Activated CD4-positive, alpha-beta T cell treated with anti-CD3 and anti-CD28 coated beads for 24 hours (primary cell): ENCODE measurements at places on chromosomes 1 and 21.

DNA sequence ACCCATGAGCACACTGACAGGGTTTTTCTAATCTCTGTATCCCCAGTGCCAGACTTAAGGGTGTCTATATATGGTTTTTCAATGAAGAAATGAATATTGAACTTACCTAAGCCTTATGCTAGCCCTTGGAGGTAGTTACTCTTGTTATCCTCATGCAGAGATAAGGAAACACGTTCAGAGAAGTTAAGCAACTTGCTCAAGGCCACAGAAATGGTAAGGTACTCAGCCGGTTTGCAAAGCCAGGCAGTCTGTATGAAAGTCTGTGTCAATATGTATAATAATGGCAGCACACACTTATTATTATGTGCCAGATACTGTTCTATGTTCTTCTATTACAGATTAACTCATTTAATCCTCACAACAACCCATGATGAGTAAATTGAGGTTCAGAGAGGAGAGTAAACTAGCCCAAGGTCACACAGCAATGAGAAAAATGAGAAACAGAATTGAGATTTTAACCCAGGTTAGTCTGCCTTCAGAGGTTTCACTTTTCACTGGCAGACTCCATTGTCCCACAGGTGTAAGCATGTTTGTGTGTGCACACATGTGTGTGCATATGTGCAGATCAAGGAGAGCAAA, 54.6 kb upstream of the CSF3R start:
- DNase-seq = no peak

GRCh38 chr21:26945916-26946675, 20.8 kb downstream of the ADAMTS5 start:
- DNase-seq = no peak

GRCh38 chr1:182568647-182569284, 20.3 kb downstream of the RNASEL start:
- no peak for DNase-seq

- no peak for DNase-seq
Observed at GRCh38 chr1:24454673-24455072, 39.1 kb downstream of the NIPAL3 start.

DNA sequence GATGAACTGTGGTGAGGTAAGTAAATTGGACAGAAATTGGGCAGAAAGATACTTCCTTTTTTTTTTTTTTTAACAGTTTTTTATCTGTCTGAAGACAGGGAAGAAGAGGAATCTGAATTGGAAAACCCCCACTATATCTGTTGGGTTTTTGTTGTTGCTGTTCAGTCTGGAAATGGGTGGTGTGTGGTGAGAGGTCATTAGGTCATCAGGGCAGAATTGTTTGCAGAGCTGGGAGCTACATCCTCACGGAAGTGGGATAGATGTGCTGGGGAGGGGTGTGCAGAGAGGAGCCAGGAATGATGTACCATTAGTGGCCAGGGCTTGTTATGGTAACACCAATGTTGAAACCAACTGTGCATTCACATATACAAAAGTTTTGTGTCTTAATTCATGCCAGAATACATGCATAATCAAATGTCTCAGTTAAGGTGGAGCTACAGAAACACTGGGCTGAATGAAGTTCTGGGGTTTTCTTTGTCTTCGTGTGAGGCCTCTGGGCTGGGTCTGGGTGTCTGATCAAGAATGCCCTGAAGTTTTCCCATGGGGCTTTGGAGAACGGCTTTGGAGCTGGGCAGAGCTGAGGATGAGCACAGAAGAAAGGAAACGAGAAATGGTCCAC, 12.4 kb downstream of the USP25 start:
- DNase-seq = no peak

DNA sequence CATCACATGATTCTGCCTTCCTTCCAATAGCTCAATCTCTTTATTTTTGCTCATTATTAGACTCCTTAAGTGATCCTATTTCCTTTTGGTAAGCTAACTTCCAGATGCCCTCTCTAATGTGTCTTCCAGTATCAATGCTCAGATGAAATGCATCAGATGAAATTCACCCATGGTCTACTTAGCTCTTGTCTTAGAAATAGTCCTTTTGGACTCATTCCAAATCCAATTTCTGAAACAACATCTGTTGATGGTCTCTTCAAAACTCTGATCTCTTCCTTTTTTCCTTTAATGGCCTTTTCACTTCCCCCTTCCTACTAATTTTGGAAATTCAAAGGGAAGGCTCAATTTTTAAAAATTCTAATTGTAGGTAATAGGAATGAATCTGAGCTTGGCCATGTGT, 81.1 kb upstream of the GREM2 start:
- no peak for DNase-seq
